ENCODE measurements at places on chromosomes 2 and 18.

DNA sequence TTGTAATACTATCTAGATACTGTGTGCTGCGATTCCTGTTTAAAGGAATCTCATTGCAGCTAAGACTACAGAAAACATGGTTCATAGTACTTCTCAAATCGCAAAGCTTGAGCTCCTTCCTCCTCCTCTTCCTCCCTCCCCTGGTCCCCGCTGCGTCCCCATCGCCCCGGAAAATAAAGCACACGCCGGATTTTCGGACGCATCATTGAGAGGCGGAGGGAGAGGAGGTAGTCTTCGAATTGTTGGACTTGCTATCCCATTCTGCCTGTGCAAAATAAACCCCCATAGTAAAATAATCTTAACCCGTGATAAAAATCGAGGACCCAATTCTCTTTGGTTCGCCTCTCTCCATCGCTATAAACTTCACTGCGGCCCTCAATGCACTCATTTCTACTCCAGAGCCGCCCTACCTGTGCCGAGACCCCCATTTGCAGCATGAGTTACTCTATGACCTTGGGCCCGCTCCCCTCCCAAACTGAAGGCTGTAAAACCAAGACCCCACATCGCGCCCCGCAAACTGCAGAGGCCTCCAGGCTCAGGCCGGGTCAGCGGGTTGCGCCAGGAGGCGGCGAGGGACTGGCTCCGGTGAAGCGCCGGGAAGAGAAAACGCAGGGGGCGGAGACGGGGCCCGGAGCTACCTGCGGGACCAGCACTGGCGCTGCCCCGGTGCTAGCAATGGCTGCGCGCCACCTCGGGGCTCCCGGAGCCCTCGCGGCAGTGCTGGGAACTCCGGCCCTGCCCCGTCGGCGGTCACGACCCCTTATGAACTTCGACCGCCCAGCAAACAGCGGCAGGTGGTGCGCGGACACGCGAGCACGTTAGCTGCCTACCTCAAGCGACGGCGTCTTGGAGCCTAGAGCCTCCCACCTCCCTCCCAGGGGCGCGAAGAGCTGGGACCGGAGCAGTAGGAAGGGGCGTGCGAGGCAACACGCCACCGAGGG, 649 bp downstream of the ESCO1 start:
- DNase-seq = peak; percentile 57

DNA sequence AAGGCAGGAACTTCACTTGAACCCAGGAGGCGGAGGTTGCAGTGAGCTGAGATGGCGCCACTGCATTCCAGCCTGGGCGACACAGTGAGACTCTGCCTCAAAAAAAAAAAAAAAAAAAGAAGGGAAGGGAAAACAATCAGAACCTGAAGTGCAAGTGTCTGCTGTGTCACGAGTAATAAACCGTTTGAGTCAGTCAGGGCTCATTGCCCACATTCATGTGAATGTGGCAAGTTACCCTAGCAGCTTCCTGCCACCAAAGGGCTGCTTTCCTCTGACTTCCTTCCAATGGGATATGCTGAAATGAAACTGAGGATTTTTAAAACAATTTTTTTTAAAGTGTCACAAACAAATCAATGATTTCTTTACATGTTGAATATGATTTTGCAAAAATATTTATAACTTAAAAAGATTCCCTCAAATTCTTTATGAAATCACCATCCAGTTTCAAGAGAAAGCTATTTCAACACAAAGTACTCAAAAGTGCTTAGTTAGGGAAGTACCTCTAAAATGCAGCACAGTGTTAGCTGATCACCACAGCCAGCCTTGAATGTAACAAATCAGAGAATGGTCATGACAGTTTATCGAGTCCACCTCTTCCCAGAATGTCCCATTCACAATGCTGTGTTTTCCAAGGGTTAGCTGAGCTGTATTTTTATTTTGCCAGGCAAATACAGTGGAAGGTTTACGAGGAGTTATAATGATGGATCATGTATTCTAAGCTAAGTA, 36.4 kb downstream of the WDSUB1 start:
- DNase-seq = peak; percentile 73

DNA sequence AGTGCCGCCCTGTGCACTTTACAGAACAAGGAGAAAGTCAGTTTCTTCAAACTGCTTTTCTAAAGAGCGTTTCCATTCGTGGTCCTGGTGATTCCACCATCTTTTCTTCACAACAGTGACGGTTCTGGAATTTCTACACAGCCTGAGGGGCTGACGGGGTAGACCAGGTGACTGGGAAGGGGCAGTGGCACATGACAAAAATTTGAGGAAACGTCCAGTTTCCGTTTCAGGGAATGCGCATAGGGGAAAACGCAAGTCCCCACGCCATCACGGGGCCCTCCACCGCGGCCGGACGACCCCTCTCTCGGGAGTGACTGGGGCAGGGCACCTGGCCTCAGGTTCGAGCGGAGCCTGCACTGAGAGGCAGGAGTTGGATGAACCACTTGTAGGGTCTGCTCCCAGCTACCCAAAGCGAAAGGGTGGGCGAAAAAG, 980 bp upstream of the SPTBN1 start:
- no peak for DNase-seq

- peak; percentile 58 for DNase-seq
Measured at GRCh38 chr2:2664989-2665833, 334.1 kb upstream of the MYT1L start.

GRCh38 chr2:182509216-182509615, 82.4 kb upstream of the PDE1A start:
- DNase-seq = no peak

DNA sequence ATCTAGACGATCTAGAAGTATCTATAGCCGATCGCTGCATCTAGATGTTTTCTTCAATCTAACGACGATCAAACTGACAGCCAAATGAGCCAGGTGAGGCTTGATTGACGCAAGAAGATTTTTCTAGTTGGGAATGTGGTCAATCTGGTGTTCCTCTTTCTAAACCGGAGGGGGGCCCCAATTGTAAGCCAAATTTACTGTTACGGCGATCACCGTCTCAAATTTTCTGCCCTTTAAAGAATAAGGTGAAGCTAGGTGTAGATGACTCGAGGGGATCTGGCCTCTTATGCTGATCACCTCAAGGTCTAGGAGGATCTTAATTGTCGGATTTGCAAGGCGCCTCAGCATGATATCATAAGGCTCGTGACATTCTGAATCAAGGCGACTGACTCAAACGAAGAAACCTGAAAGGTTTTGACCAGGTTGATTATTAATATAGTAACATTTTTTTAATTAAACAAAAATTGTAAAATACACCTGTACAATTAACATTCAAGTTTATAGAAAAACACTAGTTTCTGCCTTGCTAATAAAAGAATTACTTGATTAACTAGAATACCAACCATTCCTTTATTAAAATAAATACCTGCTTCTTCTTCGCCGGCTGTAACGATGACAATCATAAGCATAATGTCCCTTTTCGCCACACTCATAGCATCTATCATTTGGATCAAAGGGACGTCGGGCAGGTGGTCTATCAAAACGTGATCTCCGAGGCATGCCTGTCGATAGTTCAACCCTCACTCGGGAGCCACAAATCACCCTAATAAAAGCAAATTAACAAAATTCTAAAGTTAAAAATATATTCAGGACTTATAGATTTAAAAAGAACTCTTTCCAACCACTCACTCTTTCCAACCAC, 2.0 kb downstream of the SRSF7 start:
- DNase-seq = no peak

DNA sequence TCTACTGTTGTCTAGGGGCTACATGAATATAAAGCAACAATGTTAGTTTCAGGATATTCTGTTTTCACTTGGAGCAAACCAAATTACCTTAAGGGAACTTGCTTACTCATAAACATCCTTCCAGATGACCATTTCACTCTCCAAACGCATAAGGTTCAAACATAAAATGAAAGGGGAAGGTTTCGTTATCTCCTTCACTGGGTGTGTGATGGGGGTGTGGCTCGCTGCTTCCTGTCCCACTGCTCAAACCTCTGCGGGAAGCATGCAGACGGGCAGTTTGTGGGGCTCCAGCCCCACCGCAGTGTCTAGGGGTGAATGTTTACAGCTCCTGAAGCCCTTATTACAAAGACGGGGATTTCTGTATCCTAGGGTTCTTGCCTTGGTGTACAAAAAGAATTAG, 1310.9 kb upstream of the TMEFF2 start:
- no peak for DNase-seq
